ENCODE measurements at places on chromosomes 13 and 19.
A peak's percentile ranks its signal among the peaks of the same experiment; 100 is the strongest.

DNA sequence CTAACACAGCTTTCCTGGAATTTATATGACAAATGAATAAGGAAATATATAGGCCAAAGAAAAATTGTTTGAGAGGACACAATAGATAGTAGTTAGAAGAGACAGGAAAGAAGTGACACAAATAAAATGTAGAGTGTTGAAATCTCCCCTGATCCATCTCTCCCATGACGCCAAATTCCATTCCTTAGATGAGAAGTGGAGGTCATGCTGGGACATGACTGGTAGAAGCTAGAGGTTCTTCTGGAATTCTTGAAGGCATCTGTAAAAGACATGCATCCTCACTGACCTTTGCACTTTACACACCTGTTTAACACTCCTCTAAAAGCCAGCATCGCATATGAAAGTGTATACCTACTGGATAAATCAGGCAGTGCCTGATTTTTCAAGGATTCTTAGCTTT is 67.8 kb downstream of the DGKH start:
- DNase-seq, result peak; percentile 14

GRCh38 chr13:24618011-24618955 is 61.9 kb upstream of the ATP12A start:
- no peak for DNase-seq

DNA sequence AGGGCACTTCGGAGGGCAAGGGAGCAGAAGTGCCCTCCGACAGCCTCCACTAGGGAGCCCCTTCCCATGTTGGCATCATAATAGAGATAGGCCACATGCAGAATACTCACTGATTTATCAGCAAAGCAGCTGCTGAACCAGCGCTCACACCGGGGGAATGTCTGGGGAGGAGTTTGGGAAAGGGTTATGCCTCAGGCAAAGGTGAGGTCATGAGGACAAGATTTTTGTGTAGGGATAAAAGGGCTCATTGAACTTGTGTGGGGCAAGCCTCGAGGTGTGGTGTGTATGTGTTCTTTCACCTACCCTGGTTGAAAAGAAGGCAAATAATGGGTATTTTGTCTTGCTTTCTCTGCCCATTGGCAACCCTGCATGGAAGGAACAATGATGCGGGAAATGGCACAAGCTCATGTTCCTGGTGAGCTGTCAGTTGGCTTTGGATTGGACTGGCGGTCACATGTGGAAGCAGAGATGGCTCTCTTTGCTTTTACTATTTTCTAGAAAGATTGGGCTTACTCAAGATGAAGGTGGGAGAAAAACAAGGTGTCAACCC is 39.1 kb upstream of the SLC7A9 start:
- no peak for DNase-seq

- DNase-seq, result no peak
Observed at GRCh38 chr13:99958406-99959126, 13.0 kb downstream of the ZIC5 start.

DNA sequence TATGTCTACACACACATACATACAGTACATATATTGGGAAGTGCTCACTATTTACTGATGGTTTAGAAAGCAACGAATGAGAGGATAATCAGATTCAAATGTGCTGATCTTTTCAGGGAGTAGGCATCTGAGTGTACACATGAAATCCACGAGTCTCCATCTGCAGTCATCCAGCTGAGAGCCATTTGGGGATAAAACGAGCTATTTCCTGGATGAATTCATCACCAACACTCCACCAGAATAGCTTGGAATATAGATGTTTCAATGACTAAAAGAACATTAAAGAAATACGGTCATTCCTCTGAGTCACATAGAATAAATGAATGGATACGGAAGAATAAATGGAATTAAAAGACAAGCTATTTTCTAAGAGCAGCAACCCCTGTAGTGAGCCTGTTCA is 721.6 kb upstream of the ARGLU1 start:
- no peak for DNase-seq

DNA sequence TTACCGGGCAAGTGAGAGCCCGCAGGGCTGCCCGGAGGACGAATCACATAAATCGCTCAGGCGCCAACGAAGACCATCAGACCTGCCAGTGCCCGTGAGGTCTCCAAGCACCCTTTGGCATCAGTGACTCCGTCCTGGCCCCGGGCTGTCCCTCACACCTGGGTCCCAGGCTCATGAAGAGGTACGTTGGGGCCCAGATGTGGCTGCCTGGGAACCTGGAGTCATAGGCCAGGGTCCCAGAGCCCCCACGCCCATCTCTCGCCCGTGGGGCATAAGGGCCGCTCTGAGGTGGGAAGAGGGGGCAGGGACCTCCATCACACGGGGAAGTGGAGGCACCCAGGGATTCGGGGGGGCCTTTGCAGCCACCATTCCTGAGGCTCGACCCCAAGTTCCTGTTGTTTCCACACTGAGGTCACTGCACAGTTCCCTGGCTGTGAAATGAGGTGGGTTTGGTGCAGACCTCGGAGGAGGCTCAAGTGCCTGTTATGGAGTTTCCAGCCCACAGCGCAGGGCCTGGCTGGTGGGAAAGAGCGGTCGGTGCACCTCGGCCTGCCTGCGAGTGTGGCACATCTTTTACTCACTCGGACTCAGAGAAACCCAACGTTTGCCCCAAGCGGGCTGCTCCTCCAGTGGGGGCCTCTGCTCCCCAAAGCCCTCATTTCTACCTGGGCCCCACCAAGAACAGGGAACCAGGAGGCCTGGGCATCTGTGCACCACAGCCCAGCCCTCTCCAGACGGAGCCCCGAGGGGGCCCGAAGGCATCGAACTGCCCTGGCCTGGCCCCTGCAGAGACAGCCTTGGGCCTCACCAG is 35.9 kb upstream of the C13orf46 start:
- no peak for DNase-seq

DNA sequence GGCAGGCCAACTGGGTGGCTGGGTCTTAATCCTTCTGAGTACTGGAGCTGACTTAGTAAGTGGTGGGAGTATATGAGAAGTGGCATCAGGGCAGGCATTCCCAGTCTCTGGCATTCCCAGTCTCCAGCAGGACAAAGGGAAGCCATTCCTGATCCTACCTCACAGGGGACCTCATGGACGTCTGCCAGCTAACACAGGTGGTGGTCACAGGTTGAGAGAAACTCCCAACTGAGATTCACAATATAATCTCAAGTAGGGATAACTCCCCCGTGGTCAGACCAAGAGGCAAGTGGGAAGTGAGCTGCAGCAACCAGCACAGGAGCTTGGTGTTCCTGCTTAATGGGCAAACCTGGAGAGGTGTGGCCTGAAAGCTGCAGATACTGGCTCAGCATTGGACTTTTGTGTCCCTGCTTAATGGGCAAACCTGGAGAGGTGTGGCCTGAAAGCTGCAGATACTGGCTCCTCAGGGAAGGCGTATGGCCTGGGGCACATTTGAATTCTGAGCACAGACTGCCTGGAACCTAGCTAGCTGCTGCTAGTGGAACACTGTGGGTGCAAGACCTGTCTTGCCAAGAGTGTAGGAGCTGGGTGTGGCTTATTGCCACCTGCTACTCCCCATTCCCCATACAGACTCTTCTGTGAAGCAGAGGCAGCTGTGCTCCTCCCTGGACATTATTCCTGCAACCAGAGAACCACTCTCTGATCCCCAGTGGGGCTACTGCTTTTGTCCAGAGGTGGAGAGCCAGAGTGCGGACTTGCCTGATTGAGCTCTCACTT is 25.9 kb upstream of the OR10H2 start:
- DNase-seq, result no peak
